Breast epithelium (tissue), 4 donors: ENCODE measurements at places on chromosomes 3 and 15. TPM values are rescaled to one million over a fixed set of nuclear protein-coding genes. Genes with fewer than 3 reads are reported as not detected.

DNA sequence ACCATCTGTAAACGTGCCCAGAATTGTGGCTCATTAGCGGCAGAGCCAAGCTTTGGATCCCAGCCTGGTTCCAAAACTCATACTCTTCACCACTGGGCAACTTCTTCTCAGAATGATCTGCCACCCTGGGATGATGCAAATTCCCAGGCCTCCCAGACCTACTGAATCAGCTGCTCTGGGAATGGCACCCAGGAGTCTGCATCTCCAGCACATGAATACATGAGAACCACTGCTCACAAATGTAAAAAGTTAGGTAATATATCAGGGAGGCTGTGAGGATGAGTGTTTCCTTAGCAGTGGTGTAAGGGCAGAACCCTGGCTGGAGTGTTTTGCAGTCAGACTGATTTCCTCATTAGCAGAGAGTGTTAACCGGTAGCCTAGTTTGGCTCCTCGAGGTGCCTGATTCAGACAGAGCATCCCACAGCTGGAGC lies 94.2 kb downstream of the LIPC start:
- H3K4me1 ChIP-seq: no peaks in the 10 kb centered on the region
- H3K4me3 ChIP-seq: no peak overlapping the region
- H3K27ac ChIP-seq: no peak overlapping the region
- no peak for DNase-seq
- no peaks in the 10 kb centered on the region for H3K27me3 ChIP-seq

ABHD14A gene
- 17.1 TPM for total RNA-seq

DNA sequence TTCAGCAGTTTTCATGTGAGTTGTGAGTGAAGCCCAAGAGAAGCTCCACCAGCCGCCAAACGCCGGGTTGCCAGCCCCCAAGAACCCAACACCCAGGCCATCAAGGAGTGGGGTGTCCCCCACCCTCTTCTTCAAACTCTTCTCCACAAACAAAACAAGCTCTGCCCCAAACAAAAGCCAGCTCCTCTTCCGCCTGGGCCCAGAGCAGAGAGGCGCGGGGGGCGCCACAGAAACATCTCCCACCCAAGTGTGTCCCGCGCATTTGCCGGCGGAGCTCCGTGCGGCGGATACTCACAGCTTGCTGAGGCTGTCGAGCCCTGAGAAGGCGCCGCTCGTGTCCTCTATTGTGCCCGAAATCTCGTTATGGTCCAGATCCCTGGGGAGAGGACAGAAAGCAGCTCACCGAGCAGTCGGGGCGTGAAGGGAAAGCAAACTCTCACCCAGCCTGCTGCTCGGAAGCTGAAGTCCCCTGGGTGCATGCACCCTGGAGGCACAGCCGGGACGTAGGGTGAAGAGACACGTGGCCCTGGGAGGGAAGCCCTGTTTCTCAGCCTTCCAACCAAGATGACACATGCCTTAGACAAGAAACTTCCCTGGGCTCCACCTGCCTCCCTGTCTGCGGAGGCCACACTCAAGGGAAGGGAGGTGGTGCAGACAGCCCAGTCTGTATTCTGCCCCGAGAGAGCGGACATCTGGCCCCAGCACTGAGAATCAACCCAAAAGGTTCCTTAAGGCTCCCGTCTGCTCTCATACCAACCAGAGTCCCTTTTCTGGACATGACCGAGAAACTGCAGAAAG lies 95.7 kb downstream of the LRIG1 start:
- no peak overlapping the region for H3K4me3 ChIP-seq
- H3K27ac ChIP-seq: peak overlapping the region; percentile 25
- H3K36me3 ChIP-seq: no peaks in the 10 kb centered on the region

DNA sequence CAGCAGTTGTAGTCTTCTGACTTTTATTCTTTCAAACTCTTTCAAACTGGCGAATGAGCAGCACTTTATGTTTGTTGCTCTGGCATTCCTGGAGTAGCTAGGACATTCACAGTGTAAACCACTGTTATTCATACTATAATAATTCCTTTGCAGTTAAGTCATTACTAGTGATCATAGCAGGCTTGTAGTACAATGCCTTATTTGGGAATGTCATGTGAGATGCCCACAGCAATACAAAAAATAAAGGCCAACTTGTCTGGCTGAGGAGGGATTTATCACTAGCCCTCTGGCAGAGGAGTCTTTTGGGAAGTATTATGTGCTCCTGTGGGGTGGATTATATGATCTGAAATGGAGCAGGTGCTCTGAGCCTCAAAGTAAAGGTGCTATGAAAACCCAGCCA lies 197.2 kb downstream of the VGLL3 start:
- H3K36me3 ChIP-seq: no peaks in the 10 kb centered on the region
- no peaks in the 10 kb centered on the region for H3K4me1 ChIP-seq
- H3K27me3 ChIP-seq: no peaks in the 10 kb centered on the region

GRCh38 chr3:191369616-191370010 lies 39.3 kb upstream of the UTS2B start:
- H3K27ac ChIP-seq: no peak overlapping the region
- no peak overlapping the region for H3K4me3 ChIP-seq
- H3K4me1 ChIP-seq: no peaks in the 10 kb centered on the region
- H3K36me3 ChIP-seq: no peaks in the 10 kb centered on the region

OCA2 gene
- total RNA-seq: 0.59 TPM

DNA sequence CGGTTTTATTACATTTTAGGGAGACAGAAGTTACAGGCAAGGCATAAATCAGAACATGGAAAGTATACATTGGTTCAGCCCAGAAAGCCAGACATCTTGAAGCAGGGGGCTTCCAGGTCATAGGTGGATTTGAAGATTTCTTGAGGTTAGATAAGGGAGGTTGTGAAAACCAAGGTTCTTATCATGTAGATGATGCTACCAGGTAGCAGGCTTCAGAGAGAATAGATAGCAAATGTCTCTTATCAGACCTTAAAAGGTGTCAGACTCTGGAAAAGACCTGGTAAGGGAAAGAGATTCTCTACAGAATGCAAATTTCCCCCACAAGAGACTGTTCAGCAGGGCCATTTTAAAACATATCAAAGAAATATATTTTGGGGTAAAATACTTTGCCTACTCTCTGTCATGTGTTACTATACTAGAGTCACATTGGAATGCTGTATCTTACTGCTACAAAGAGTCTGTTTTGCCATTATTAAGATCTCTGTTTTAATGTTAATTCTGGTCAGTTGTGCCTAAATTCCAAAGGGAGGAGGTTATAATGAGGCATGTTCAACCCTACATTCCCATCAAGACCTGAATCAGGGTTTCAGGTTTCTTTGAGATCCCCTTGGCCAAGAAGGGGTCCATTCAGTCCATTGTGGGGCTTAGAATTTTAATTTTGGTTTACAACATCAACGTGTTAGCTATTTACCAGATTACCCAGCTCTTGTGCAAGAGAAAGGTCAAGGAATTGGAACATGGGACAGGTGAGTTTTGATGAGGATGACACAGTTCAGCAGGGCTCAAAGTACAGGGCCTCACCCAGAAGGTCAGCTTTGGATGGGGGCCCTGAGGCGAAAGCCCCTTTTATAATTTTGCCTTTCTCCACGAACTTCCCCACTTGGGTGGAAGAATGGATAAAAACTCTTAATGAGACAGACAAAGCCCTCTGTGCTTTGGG lies 36.0 kb upstream of the LYZL4 start:
- no peaks in the 10 kb centered on the region for H3K36me3 ChIP-seq
- no peaks in the 10 kb centered on the region for H3K27me3 ChIP-seq
- DNase-seq: no peak
- no peak overlapping the region for H3K27ac ChIP-seq
- H3K4me3 ChIP-seq: no peak overlapping the region
- H3K4me1 ChIP-seq: no peaks in the 10 kb centered on the region

GRCh38 chr3:177733233-177733632 lies 536.0 kb upstream of the TBL1XR1 start:
- no peak overlapping the region for H3K4me3 ChIP-seq
- no peaks in the 10 kb centered on the region for H3K27me3 ChIP-seq
- no peak overlapping the region for H3K27ac ChIP-seq
- H3K4me1 ChIP-seq: no peaks in the 10 kb centered on the region
- H3K36me3 ChIP-seq: no peaks in the 10 kb centered on the region

PAQR5 gene
- 0.96 TPM for total RNA-seq

SAMD7 gene
- under 0.01 TPM for total RNA-seq

- no peak overlapping the region for H3K4me3 ChIP-seq
- H3K27me3 ChIP-seq: no peaks in the 10 kb centered on the region
- H3K36me3 ChIP-seq: no peaks in the 10 kb centered on the region
These were observed 29.8 kb downstream of the PLA1A start for GRCh38 chr3:119627461-119627860.

DNA sequence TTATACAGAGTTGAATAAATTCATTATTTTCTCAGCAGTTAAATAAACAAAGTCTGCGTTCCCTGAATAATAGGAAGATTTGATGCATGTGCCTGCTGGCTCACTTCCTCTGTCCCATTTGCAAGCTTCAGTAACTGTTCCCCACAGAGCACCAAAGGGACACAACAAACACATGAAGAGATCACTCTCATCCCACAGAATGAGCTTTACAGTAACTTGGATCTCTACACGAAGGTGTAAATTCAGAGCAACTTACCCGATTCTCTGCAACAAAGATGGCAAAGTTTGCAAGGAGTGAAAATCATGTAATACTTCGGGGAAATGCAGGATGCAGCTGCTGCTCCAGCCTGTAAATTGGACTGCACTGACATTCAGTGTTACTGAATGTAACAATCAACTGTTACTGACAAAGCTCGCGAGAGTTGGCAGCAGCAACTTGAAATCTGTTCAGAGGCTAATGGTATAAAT lies at the start of gene BCHE:
Gene BCHE (minus strand): TSS at position 366 of the 468 bp plus-strand sequence. CDS start 6,390 bp downstream, outside the sequence.
- DNase-seq: no peak
- no peak within 1 kb of the TSS for H3K27ac ChIP-seq
- H3K27me3 ChIP-seq: no peaks in the 10 kb centered on the region
- no peaks in the 10 kb centered on the region for H3K4me1 ChIP-seq
- peak within 1 kb of the TSS; percentile 27 for H3K4me3 ChIP-seq

- no peak overlapping the region for H3K4me3 ChIP-seq
- no peak overlapping the region for H3K27ac ChIP-seq
- H3K4me1 ChIP-seq: no peaks in the 10 kb centered on the region
These were observed 37.2 kb downstream of the GSK3B start for GRCh38 chr3:120057029-120057428.

DNA sequence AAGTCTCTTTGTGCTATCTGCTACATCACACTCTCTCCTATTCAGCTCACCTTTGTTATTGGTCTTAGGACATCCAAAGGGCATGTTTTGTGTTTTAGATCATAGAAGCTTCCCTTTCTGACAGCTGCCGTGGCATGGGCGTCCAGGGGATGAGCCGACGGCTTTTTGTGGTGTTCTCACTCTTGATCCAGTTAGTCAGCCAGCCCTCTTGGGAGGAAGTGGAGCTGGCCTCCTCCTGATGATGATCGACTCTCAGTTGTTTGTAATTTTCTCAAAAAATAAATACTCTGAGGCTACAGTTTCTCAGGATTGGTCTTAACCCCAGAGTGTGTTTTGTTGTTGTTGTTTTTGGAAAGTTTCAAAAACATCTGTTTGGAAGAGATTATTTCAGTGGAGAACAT lies 34.4 kb downstream of the BOC start:
- H3K4me3 ChIP-seq: no peak overlapping the region
- no peak for DNase-seq
- no peaks in the 10 kb centered on the region for H3K36me3 ChIP-seq
- peak overlapping the region; percentile 97 for H3K27ac ChIP-seq

DNA sequence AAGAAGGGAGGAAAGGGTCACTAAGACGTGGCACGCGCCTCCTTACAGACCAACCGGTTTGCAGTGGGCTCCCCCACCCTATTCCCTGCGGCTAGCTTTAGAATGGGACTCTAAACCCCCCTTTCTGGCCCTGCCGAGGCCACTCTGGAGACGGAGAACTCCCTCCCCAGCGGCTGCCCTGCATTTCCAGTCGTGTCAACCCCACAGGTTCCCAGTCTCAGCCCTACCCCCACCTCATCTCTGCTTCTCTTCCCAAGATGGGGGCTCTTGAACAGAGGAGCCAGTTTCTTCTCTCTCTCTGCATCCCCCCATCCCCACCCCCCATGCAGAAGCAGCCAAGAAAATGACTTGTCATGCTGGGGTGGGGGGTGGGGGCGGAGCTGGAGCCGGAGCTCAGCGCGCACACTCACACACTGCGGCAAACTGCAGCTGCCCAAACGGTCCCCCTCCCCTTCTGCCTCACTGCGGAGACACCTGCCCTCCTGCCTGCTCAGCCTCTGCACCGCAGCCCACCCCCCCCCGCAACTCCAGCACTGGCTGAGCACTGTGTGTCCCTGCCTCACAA lies 871 bp downstream of the MAP1A start:
- H3K4me1 ChIP-seq: no peaks in the 10 kb centered on the region
- DNase-seq: no peak
- peak overlapping the region; percentile 50 for H3K27ac ChIP-seq
- H3K36me3 ChIP-seq: no peaks in the 10 kb centered on the region

- no peak overlapping the region for H3K4me3 ChIP-seq
- no peak for DNase-seq
- H3K27me3 ChIP-seq: no peaks in the 10 kb centered on the region
These were observed 28.6 kb downstream of the BHLHE40 start for GRCh38 chr3:5007873-5008272.

NR1I2 gene
- 0.98 TPM for total RNA-seq

DNA sequence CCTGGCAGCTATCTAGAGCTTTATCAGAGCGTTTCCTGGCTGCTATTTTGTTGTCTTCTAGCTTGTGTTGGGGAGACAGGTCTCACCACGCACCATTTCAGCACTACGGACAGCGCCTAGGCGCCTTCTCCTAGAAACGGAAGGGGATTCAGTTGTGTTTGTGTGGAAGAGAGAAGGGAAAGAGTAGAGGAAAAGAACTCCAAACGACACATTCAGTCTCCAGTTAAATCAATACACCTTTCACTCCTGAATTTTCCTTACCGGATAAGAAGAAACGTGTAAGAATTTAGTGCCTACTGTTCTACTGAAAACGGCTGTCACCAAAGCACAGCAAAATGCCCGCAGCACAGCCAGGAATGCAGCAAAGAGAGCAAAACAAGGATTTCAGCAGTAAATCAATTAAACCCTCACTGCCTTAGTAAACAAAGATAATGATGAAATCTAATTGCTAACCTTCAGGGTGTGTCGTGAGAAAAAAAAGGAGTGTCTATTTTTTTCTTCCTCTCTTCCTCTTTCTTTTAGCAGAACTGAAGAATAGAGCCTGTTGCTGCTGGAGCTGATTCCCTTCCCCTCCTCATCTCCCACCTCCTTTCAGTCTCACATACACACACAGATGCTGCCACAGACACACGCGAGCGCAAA lies 412 bp upstream of the CTXN2 start:
- H3K27me3 ChIP-seq: no peaks in the 10 kb centered on the region
- no peak overlapping the region for H3K4me3 ChIP-seq
- peak; percentile 53 for DNase-seq
- no peaks in the 10 kb centered on the region for H3K4me1 ChIP-seq
- H3K36me3 ChIP-seq: no peaks in the 10 kb centered on the region
- no peak overlapping the region for H3K27ac ChIP-seq

DNA sequence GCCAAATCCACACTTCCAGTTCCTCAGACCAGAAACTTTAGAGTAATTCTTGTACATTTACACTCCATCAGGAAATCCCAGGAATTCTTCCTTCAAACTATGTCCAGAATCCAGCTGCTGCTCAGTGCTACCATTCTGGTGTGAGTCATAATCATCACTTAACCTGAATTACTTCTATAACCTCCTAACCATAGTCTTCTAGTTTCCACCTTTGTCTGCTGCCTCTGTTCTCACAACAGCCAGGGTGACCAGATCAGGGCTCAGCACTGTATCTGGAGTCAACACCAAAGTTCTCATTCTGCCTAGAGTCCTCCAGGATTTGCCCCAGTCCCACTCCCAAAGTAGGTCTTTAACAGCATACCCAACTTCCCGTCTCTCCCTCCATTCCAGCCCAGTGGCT lies 3.4 kb downstream of the CLDND1 start:
- no peak for DNase-seq
- no peak overlapping the region for H3K27ac ChIP-seq
- no peaks in the 10 kb centered on the region for H3K4me1 ChIP-seq

GHSR gene
- total RNA-seq: not detected
